Skeletal muscle cell (primary cell): ENCODE measurements at places on chromosomes 4 and X.

DNA sequence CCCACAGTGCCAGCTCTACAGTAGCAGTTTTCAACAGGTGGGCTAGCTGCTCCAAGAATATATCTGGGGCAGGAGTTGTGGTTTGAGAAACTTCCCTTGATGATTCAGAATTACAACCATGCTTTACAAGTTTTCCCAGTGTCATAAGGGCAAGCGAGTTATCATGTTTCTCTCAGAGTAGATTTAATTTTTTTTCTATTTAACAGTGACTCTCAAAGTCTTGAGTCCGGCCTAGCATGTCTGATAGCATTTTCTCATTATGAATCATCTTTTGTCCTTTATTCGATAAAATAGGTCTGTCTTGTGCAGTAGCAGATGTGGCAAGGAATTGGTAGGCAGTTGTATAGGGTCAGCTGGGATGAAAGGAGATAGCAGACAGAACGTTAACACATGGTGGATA lies 62.2 kb upstream of the SPANXD start:
- DNase-seq = peak; percentile 7

- DNase-seq = no peak
Measured at GRCh38 chrX:118167361-118167760, 50.8 kb upstream of the KLHL13 start.

- DNase-seq = no peak
Measured at GRCh38 chr4:121824171-121824527, 466 bp upstream of the CCNA2 start.

DNA sequence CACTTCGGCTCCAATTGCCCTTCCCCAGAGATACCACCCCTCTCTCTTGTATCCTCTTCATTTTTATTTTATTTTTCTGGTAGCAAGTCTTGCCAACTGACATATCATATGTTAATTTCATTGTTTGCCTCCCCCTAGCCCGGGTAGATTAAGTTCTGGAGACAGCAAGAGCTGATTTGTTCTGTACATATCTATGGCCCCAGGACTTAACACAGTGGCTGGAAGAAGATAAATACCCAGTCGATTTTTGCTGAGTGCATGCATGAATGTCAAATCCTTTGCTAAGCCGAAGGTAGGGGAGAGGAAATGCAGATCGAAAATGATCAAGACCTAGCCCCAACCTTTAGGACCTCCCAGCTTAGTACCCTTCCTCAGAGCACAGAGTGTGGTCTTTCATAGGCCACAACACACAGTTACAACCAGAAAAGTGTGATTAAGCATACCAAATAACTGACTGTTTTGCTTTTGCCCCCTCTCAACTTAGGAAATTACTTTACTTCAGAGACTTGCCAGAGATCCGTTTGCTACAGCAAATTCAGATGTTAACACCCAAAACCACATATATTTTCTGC lies 58.7 kb upstream of the KLF3 start:
- no peak for DNase-seq

- DNase-seq = no peak
Measured at GRCh38 chr4:99648321-99648720, 9.3 kb downstream of the C4orf54 start.

DNA sequence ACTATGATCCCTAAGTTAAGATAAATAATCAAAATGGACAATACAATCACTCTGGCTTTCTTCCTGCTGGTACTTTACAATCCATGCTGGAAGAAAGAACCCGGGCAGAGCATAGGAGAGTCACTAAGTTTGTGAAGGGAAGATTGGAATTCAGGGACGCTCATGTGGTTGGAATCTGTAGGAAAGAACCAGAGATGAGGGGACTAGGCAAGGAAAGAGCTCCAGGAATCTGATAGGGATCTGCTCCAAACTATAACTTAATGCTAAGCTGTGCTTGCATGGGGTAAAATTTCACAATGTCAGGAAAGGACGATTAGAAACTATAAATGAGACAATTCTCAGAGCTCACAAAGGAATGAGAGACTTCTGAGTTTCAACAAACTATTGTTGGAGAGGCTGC lies 167.5 kb downstream of the ADGRA3 start:
- DNase-seq = no peak

- DNase-seq = no peak
Measured at GRCh38 chrX:148133105-148133725, 152.1 kb downstream of the FMR1NB start.

- no peak for DNase-seq
Measured at GRCh38 chr4:99356992-99357391, 4.4 kb upstream of the ADH1C start.
